ENCODE measurements at places on chromosomes 2 and 18.

- no peak for DNase-seq
These were observed 66.7 kb downstream of the PDE1A start for GRCh38 chr2:182359990-182360662.

DNA sequence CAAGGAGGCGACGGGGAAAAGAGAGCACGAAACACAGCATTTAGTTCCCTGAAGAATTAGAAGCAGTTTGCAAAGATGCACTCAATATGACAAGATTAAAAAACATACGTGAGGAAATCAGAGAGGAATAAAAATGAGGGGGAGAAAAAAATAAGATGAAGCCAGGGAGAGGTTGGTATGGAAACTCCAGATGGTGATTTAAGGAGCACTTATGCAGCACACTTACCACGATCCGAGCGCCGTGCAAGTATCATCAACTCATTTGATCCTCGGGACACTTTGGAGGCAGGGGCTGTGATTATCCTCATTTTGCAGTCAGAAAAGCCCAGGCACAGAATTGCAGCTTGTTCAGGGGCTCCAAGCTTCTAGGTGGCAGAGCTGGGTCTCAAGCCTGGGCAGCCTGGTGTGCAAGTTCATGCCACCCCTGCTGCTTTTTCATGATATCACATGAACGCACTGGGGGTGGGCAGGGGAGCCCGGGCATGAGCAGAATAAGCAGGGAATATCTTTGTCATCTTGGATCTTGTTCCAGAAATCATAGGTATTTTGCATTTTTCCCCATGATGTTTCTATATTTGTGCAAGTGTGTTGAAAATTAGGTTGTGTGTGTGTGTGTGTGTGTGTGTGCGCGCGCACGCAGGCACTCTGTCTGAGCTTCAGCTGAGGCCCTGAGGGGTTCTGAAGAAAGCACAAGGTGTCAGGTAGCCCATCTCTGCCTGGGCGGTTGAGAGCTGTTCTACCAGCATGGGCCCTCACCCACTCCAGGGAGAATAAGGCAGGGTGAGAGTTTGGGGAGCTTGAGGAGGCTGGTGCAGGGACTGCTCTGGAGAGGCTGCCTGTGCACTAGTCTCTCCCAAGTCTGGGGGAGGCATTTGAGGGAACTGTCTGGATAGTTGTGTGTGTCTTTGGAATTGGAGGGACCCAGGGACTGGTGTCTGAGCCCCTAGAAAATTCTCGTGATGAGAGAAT lies 25.0 kb upstream of the PDIA6 start:
- DNase-seq: no peak

DNA sequence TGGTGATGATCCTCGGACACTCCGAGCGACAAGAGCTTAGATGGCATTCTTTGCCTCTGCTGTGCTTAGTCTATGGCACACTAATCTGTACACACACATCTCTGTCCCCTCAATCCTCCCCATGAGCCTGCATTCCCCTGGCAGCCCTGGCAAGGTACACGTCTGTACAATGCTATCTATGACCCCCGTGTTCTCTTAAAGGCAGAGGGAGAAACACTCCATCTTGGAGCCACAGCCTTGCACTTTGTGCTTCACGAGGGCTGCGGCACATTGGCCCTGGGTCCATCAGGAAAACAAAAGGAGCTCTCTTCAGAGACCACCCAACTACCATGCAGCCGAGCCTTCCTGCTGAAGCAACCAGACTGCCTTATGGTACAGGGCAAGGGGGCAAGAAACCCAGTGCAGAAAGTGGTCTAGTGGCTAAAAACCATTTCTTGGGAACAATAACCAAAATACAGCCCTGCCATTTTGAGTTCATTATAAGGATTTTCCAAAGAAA lies 42.5 kb downstream of the STEAP3 start:
- DNase-seq: no peak

- DNase-seq: no peak
These were observed 93.3 kb downstream of the RNF144A start for GRCh38 chr2:7010391-7011054.

DNA sequence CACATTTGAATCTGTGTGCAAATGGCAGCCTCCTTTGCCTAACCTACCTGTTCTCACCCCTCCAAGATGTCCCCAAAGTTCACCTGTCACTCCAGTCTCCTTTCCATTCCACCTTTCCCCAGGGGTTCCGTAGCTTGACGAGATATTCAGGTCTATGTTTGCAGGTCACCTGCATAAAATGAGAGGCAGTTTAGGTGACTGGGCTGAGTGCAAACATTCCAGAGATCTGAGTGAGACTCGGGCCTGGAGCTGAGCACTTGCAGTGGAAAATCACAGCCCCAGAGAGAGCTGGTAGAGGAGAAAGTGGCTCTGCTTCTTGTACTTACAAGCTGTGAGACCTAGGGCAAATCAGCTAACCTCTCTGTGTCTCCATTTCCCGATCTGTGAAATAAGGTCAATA lies 20.1 kb downstream of the CAPN14 start:
- DNase-seq: peak; percentile 62

GRCh38 chr2:43372416-43373081 lies 146.1 kb upstream of the ZFP36L2 start:
- DNase-seq: no peak

GRCh38 chr18:5891184-5891853 lies 4.0 kb downstream of the TMEM200C start:
- DNase-seq: no peak

- DNase-seq: no peak
These were observed 677 bp downstream of the GAD1 start for GRCh38 chr2:170817093-170818035.

- no peak for DNase-seq
These were observed 89.2 kb downstream of the STPG4 start for GRCh38 chr2:47065771-47066380.

GRCh38 chr2:24509425-24509824 lies 18.4 kb downstream of the NCOA1 start:
- DNase-seq: no peak

- no peak for DNase-seq
These were observed 66.8 kb upstream of the STPG4 start for GRCh38 chr2:47221946-47222345.
